ENCODE measurements at places on chromosomes 16 and 17.

DNA sequence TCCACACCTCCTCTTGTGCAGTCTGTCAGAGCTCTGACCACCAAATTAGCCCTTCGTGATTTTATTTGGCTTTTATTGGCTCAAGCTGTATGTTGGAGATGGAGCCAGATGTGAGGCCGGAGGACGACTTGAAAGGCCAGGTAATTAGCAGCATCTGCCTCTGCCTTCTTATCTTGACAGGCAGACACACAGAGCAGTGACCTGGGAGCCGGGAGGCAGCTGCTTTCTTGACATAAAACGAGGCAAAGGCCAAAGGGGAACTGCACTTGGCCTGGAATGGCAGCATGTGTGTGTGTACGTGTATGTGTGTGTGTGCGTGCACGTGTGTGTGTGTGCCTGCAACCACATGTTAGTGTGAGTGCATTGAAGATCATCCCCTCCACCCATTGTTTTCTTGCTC lies 56.9 kb upstream of the BRD7 start:
- DNase-seq, result no peak

GRCh38 chr17:38463451-38463858 lies 35.2 kb downstream of the ARHGAP23 start:
- DNase-seq, result no peak

DNA sequence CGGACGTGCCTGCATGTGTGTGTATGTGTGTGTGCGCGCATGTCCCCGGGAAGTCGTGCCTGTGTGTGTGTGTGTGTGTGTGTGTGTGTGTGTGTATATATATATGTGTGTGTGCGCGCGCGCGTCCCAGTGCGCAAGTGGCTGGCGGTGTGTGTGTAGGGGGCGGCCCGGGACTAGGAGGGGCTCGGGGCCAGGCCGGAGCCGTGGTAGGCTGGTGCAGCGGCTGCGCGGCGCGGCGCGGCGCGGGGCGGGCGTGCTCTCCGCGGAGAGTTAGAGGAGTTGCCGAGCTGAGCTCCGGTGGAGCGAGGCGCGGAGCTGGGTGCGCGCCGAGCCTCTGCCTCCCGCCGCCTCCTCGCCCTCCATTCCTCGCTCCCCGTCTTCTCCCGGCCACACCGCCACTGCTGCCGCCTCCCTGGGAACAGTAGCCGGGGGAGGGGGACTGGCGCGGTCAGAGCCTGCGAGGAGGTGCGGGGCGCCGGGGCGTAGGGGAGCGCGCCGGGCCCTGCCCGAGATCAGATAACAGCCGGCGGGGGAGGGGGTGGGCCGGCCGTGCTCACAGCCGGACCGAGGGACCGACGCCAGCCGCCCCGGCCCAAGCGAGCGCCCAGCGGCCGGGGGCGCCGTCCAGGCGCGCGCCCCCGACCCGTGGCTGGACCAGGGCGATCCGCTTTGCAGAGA lies at the start of gene KCNJ12:
KCNJ12 (plus strand) TSS at position 277 of the 678 bp plus-strand sequence. CDS start 38,986 bp downstream, outside the sequence.
- no peak for DNase-seq

DNA sequence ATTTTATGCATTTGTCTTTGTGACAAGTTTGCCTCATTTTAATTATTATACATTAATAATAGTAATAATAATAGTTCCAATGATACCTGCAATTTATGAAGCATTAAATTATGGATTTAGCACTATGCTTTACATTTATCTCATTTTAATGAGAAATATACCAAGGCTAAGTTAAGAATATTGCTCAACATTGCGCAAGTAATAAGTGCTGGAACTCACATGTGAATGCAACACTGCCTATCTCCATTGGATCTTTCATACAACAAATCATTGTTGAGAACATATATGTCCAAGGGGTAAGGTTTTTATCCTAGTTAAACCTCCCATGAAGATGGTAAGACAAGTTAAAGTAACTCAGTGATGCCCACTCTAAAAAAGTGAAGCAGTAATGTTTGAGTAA lies 703.7 kb upstream of the SOX9 start:
- DNase-seq, result no peak

DNA sequence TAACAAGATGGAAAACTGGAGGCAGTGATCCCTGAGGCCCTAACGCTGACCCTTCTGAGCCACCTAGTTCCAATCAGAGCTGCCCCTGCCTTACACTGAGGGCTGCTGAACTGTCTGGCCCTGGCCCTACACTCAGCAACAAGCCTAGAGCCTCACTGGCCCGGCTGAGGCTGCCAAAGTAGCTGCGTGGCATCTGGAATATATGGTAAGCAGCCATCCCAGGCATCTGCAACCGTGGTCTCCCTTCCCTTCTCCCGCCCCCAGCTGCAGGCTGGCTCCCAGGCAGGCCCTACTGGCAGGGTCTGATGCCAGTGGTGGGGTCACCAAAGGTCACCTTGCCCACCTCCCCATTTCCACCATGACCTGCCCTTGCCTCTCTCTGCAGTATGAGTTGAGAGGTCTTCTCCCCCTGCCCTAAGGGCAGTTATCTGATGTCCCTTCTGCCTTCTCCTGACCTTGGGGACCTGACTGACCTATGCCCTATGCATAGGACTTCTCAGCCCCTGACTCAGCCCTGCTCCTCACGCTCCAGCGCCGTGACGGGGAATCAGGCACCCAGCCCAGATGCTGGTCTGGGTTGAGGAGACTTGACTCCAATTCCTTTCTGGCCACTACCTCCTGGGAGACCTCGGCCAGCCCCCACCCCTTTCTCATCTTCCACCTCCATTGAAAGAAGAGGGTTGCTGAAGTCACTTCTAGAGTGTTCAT lies 45.3 kb downstream of the CPNE2 start:
- no peak for DNase-seq

GRCh38 chr16:18800293-18800692 lies 1.1 kb downstream of the ARL6IP1 start:
- DNase-seq, result no peak

GRCh38 chr17:50708050-50709000 lies 611 bp upstream of the ANKRD40 start:
- no peak for DNase-seq

DNA sequence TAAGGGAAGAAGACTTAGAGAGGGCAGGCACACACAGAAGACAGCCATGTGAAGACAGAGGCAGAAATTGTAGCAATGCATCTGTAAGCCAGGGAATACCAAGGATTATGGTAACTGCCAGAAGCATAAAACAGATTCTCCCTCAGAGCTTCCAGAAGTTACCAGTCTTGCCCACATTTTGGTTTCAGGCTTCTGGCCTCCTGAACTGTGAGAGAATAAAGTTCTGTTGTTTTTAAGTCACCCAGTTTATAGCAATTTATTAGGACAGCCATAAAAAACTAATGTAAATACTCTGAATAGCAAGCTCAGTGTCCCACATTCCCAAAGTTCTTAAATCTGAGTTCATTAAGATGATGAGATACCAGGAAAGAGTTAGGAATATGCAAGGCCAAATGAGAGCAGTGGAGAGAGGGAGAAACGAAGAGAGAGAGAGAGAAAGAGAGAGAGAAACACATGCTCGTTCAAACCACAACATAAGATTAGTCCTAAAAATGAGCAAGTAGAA lies 123.4 kb downstream of the HS3ST3A1 start:
- DNase-seq, result no peak

DNA sequence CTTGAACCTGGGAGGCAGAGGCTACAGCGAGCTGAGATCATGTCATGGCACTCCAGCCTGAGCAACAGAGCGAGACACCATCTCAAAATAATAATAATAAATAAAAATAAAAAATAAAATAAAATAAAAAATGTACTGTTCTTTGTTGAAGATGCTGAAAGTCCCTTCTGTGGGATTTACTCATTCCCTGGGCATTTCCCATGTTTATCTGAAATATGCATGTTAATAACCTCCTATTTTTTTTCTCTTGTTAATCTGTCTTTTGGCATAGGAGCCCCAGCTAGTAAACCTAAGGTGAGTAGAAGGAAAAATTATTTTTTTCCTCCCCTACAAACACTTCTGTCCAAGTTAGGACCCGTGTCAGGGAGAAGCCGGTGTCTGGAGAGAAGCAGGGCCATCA lies 34.4 kb downstream of the TMEM92 start:
- no peak for DNase-seq

DNA sequence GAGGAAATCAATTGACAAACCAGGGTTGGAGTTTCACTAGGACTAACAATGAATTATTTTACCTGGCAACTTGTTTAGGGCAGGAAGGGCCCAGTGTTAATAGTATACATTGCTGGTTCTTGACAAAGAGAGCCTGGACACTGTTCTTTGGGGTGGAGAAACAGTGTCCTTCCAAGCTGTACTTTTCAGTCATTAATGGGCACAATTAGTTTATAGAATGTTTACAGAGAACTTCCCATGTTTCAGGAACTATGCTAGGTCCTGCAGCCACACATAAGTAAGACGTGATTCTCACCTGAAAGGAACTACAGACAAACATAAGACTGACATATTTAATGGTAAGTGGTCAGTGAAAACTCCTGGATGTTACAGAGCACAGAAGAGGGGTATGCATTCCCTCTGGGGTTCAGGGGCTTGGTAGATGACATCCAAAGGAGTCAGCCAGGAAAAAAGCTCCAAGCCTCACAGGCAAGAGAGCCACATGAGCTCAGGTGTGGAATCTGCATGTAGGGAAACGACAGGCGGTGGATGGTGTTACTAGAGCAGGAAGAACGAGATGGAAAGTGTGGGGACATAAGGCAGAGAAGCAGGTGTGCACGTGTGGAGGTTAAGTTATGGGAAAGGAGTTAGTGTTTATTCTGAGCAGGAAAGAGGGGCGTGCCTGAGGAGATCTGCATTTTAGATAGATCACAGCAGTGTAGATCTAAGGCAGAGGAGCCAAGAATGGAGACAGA lies 3.8 kb upstream of the DYNLL2 start:
- no peak for DNase-seq

GRCh38 chr17:30112794-30113193 lies 3.8 kb upstream of the NSRP1 start:
- no peak for DNase-seq

DNA sequence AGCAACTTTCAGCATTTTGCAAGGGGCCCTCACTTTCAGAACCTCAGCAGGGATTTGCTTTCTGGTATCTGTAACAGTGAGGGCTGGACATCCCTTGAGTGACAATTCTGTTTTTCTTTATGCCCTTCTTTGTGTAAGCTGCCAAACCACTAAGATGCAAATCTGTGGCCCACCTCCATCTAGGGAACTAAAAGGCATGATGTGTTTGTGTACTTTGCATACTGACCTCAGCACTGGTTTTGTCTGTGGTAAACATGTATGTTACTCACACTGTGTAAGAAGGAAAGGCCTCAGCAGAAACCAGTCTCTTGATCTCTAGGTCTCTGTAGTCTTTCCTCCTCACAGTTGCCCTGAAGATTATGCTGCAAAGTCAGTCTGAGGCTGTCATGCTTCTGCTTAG lies 396.6 kb upstream of the DYNLRB2 start:
- no peak for DNase-seq

DNA sequence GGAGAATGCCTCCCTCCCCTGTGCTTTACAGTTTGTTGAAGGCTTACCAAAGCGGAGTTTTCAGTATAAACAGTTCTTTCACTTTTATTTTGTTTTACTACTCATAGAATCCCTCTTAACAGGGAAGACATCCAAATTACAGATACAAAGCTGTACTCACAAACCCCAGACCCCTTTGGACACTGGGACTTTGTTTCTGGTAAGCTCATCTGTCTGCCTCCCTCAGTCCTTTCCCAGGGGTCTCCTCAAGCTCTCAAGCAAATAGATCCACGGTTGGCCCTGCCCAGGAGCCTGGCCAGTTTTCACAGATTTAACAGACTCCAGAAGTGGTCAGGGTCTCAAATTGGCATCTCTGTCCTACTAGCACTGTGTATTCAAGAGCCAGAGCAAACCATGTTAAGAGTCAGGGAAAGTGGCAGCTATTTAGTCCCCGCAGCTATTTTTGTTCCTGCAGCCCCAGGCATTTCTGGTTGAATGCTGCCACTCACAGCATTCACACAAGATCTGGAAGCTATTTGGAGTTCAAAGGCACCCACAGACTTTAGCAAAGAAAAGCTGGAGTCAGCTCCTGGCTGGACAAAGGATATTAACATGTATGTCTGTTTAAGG lies 54.2 kb downstream of the TMEM100 start:
- no peak for DNase-seq

- DNase-seq, result no peak
These were observed 116.0 kb downstream of the RPTOR start for GRCh38 chr17:80660527-80661198.

Data from CD8-positive, alpha-beta T cell (primary cell).